ENCODE measurements at places on chromosomes 11 and 22.

- no peak for DNase-seq
Observed at GRCh38 chr22:40593460-40594273, 42.9 kb downstream of the MRTFA start.

GRCh38 chr11:34790620-34791019 lies 125.6 kb downstream of the APIP start:
- DNase-seq, result peak; percentile 28

GRCh38 chr11:97739932-97740800 lies 1280.6 kb upstream of the CNTN5 start:
- DNase-seq, result peak; percentile 62

- no peak for DNase-seq
Observed at GRCh38 chr11:70511345-70511744, 113.0 kb downstream of the CTTN start.

GRCh38 chr22:49426098-49426497 lies 401.6 kb downstream of the BRD1 start:
- DNase-seq, result no peak

DNA sequence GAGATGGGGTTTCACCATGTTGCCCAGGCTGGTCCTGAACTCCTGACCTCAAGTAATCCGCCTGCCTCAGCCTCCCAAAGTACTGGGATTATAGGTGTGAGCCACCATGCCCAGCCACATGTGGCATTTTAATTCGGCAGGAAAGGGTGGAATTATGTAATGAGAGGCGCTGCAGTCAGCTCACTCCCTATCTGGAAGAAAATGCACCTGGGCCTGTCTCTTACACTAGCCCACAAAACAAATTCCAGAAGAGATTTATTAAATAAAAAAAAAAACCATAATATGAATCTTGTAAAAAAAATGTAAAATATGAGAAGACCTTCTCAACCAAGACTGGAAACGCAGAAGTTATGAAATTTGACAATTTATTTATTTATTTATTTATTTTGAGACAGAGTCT lies 8.2 kb upstream of the KAT5 start:
- no peak for DNase-seq

- DNase-seq, result no peak
Observed at GRCh38 chr11:5107285-5107684, 30.9 kb downstream of the OR52A5 start.

GRCh38 chr22:38740754-38741153 lies 15.0 kb downstream of the SUN2 start:
- DNase-seq, result no peak

DNA sequence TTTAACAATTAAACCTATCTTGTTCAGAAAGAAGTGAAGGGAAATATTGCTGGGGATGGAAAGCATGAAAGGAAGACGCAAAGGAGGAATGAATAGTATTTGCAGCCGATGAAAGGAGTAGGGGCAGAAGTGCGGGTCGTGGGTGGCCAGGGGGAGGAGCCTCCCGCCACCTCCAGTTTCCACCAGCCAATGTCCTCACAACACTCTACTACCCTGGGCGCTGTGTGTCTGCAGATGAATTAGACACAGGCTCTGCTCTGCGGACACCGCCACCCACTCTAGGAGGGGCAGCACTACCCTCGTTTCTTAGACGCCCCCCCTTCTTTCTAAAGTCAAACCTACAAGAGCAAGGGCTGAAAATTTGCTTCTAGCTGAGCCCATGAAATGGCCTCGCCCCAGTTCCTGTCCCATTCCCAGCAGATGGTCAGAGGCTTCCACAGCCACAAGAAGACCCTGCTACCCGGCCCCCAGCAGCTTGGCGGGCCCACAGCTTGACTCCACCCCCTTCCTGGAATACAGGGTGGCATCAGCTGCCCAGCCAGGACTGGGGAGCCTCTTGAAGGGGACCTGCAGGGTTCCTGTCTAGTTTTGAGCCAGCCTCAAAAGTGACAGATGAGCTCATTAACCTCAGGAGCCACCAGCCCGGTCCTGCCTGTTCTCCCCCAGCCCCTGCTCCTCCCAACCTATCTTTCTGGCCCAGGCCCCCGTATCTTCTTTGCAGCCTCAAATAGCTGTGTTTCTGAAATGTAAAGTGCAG lies 268.1 kb downstream of the BUD13 start:
- no peak for DNase-seq

DNA sequence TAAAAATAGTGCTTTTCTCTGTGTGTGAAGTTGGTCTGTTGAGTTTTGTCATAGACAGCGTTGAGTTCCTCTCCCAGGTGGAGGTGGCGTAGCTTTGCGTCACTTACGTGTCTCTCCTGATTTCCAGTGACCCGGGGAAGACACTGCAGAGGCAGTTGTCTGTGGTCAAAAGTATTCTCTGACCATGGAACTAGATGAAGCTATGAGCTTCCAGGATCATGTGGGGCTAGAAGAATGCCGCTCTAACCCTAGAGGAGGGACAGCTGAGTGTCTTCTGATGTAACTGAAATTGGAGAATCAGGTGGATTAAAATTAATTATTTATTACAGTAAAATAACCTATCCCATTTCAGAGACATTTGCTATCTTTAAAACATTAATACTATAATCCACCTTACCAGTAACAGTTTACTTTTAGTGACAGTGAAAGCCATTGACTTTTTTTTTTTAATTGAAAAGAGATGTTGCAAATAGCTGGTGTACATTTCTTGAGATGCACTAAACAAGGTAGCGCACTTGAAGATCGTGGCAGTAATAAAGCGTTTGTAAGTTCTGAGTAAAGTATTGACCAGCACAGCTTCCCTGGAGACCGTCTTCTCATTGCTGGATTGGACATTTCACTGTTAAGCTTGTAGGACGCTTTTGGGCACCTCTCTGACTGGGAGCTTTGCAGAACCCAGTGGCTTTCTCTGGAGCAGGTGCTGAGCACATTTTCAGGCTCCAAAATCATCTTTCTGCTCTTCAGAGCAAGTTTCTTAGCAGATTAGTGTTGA lies 9.7 kb downstream of the CAT start:
- DNase-seq, result no peak

All from bronchial epithelial cell (primary cell).